Muscle of back (tissue), 13 donors: ENCODE measurements at places on chromosomes 5 and 9. TPM values are rescaled to one million over a fixed set of nuclear protein-coding genes. Genes with fewer than 3 reads are reported as not detected.
A peak's percentile ranks its signal among the peaks of the same experiment; 100 is the strongest.

DNA sequence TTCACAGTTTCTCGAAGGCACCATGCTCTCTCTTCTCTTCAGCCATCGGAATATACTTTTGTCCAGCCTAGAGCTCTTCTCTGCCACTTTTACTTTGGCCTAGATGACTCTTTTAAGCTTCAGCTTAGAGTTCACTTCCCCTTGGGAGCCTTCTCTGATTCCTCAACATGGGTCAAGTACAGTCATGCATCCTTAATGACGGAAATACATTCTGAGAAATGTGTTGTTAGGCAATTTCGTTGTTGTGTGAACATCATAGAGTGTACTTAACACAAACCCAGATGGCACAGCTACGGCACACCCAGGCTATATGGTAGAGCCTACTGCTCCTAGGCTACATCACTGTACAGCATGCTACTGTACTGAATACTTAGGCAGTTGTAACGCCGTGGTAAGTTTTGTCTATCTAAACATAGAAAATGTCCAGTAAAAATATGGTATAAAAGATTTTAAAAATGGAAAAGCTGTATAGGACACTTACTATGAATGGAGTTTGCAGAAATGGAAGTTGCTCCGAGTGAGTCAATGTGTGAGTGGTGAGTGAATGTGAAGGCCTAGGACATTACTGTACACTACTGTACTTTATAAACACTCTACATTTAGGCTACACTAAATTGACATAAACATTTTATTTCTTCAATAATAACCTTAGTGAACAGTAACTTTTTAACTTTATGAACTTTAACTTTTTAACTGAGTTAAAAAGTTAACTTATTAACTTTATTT, 15.1 kb upstream of the TNFSF15 start:
- DNase-seq = no peak

DNA sequence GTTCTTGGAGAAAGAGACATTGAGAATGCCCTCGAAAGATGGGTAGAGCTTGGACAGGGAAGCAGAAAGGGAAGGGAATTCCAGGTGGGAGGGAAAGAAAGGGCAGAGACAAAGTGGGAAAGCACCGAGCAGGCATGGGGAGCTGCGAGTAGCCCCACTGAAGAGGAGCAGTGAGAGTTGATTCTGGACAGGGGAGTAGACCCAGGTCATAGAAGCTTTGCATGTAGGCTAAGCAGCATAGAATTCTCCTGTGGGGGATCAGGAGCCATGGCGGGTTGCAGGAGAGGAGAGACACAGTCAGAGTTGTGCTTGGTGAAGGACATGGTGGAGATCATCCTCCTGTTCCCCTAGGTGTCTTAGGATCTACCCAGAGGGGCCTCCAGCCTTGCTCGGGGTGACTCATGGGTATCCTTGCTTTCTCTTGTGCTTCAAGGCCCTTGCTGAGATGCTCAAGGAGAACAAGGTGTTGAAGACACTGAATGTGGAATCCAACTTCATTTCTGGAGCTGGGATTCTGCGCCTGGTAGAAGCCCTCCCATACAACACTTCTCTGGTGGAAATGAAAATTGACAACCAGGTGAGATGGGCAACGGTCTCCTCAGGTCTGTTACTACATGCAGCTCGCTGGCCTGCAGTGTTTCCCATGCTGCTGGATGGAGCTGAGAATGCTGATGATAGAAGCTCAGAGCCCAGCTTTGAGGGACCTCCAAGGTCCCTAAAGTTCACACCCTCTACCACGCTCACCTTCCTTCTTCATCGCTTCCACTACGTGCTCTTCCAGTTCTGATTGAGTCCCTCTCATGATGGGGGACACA, 64.5 kb downstream of the TSTD2 start:
- DNase-seq = no peak

DNA sequence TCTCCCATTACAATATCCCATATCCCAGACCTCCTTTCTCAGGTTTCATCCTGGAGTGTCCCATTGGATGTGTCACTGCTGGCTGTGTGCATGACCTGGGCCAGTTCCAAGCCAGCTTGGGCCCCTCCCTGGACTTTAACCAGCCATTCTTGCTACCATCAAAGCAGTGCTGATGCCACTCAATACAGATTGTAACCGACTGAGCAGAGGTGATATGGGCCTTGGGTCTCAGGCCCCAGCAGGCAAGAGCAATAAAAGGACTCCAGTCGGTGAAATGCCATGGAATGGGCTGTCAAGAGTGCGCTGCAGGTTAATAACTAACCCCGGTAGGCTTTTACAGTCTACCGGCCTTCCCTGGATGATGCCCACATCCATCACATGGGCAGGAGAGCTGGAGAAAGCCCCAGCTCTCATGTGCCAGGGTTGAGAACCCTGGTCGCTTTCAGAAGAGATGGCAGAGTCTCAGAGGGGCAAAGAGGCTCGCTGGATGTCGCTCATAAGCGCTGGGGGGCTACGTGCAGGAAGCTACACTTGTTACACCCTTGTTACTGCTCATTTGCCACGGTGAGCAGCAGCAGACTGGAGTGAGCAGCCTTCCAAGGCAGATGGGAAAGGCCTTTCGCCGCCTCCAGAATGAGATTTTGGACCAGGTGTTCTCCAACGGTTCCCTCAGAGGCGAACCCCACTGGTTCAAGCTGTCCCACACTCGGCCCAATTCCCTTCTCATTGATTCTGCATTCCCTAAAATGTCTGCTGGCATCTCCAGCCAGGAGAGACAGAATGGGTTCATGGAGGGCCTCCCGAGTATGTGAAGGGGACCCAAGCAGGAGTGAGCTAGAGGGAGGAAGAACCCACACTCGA, 13.2 kb downstream of the EPB41L4B start:
- no peak for DNase-seq

Gene FUT7
- 0.12 TPM for polyA plus RNA-seq

DNA sequence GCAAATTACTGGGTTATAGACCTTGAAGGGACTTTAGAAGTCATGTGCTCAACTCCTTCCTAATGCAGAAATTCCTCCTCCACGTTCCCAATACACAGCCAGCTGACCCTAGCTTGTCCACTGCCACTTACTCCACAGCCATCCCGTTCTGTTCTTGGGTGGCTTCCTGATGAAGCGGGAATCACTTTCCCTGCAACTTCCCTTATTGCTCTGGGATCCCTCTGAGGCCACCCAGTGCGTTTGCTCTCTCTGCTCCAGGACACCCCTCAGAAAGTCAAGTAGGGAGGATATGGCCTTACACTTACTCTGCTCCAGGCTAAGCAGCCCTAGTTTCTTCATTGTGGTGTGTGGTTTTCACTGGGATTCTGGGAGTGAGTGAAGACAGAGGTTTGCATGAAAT, 55.5 kb downstream of the GALNT12 start:
- peak; percentile 29 for DNase-seq

- DNase-seq = no peak
Observed at GRCh38 chr5:84602371-84602771, 217.7 kb upstream of the EDIL3 start.

GRCh38 chr5:58056546-58056945, 403.3 kb downstream of the PLK2 start:
- DNase-seq = no peak

Gene SPINK13
- polyA plus RNA-seq = 0.43 TPM

GRCh38 chr5:67259548-67260215, 63.1 kb upstream of the CD180 start:
- no peak for DNase-seq

Gene EQTN
- not detected for polyA plus RNA-seq

Gene DNAJA1
- polyA plus RNA-seq = 139 TPM

DNA sequence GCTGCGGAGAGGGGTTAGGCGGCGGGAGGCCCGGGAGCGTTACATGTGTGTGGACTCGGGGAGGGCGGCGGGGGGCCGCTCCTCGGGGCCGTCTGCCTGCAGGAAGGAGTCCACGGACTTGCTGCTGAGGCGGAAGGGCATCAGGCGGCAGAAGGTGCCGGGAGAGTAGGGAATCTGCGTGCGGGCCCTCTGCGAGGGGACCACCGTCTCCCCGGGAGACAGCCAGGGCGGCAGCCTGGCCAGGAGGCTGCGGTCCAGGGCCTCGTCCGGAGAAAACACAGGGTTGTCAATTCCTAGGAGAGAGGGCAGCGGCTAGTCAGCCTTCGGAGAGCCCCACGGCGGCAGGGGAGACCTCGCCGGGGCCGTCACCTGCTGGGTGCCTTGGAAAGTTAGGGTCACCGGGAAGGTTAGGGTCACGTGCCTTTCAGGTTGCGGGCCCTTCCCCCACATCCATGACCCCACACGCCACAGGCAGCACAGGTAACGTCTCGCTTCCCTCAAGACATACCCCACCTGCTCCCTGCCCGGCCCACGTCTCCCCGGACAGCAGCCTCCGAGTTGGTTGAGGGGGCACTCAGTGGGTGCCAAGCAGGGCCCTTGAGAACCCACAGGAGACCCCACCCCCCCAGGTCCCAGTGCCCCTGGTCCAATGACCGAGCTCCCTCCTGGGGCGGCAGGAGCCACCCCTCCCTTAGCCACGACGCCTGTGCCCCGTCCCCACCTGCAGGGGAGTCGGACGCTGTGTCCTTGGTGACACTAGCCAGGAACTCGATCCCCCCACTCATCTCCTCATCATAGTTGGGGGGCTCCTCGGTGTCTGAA, 32.1 kb downstream of the EXOC3 start:
- peak; percentile 44 for DNase-seq

GRCh38 chr5:38553001-38553521, 3.4 kb downstream of the LIFR start:
- DNase-seq = no peak

DNA sequence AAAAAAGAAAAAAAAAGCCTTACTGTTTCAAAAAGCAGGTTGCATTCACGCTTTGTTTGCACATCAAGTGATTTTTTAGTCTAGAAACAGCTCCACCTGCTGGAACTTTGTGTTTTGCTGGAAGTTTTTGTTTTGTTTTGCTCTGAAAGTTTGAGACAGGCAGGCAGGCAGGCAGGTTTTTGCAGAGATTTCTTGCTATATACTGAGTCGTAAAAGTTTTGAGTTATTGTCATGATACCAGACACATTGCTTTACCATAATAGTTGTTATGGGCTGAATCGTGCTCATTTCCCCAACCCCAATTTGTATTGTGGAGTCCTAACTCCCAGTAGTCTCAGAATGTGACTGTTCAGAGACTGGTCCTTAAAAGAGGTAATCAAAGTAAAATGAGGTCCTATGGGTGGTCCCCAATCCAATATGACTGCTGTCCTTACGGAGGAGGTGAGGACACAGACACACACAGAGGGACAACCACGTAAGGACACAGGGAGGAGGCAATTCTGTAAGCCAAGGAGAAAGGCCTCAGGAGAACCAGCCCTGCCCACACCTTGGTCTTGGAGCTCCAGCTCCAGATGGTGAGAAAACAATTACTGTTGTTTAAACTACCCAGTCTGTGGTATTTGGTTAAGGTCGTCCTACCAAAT, 20.9 kb downstream of the OR2Y1 start:
- peak; percentile 36 for DNase-seq

Gene PCDHGA10
- polyA plus RNA-seq = 1.6 TPM

- no peak for DNase-seq
Observed at GRCh38 chr9:68458918-68459317, 81.8 kb downstream of the TMEM252 start.

DNA sequence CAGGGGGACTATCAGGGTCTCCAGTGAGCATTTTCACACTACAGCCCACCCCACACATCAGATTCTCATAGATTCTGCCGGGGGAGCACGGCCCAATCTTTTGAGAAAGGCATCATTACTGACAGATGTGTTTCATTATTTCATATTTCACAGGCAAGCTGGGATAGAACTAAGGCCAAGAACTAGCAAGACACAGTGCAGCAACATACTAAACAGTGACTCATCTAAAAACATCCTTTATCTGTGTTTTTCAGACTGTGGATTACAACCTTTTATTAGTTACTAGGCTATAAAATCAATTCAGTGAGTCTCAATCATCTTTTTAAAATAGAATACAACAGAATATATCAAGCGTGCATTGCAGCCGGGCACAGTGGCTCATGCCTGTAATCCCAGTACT, 59.8 kb downstream of the CPLANE1 start:
- DNase-seq = no peak

DNA sequence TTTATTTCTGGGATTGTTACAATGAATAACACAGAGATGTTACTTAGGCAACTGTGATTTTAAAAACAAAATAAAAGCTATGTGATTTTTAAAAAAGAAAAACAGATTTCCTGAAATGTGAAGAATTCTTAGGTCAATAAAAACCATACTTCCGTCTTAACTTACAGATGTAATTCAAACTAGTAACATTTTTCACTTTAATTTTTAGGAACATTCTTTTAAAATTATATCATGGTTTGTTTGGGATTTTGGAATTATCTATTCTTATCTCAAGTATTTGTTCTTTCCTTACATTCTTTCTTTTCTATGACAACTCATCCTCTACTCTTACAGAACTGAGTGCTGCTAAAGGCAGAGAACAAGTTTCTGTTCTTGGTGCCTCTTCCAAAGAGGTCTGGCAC, 159.5 kb downstream of the RAPGEF6 start:
- peak; percentile 17 for DNase-seq

DNA sequence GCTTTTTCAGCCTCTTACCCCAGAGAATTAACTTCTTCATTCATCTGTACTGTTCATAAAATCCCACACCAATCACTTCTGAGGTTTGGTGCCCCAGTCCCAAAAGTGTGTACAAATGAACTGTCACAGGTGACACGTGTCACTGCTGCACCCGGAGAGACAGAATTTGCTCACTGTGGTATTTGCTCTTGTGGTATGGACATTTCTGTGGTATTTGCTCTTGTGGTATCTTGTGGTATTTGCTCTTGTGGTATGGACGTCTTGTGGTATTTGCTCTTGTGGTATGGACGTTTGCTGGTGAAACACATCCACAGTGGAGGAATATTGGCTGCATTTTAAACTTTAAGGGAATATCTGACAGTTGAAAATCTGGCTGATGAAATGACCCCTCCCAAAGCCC, 214.9 kb upstream of the DAP start:
- DNase-seq = no peak

- DNase-seq = no peak
Observed at GRCh38 chr5:34817558-34818351, 21.2 kb upstream of the TTC23L start.

DNA sequence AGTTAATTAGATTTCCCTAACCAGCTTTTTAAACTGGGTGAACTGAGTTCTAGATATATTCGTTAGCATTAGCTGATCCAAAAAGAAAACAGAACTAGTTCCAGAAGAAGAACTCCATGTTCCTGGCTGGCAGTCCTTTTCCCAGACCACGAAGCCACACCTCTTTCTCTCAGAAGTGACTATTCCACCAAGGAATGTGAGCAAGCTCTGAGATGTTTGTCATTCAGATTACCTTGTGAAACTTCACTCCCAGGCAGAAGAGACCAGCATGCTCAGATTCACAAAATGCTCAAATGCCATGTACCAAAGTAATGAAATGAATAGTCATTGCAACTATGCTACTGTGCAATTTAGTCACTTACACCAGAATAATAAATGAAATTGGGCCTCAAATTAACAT, 4.4 kb upstream of the SSBP2 start:
- DNase-seq = peak; percentile 79

Gene SH3GL2
- 0.21 TPM for polyA plus RNA-seq

Gene SPATA31A3
- polyA plus RNA-seq = not detected

Gene PCDHGA3
- polyA plus RNA-seq = 1.2 TPM

DNA sequence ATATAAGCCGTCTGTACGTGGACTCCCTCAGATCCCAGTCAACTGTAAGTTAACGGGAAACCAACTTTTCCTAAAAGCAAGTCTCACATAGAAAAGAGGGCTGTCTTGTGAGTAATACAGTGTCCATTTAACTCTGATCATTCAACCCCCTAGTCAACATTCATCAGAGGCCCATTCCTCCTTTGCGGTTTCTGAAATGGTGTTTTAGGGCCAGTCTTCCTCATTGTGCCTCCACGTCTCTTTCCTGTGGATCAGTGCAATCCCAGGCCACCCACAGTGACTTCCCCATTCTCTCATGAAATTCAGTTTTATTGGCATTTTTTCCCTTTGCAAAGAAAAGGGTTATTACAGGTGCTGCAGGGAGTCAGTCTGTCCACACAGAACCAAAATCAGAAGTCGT, 261.8 kb downstream of the NR3C1 start:
- no peak for DNase-seq

GRCh38 chr9:89920951-89921350, 316.1 kb downstream of the GADD45G start:
- no peak for DNase-seq
